T-helper 2 cell (primary cell): ENCODE measurements at places on chromosomes 1 and 21.

GRCh38 chr1:36369061-36369861 is 16.5 kb downstream of the STK40 start:
- DNase-seq: peak; percentile 59

GRCh38 chr1:109095631-109096030 is 5.1 kb downstream of the TMEM167B start:
- DNase-seq: no peak

DNA sequence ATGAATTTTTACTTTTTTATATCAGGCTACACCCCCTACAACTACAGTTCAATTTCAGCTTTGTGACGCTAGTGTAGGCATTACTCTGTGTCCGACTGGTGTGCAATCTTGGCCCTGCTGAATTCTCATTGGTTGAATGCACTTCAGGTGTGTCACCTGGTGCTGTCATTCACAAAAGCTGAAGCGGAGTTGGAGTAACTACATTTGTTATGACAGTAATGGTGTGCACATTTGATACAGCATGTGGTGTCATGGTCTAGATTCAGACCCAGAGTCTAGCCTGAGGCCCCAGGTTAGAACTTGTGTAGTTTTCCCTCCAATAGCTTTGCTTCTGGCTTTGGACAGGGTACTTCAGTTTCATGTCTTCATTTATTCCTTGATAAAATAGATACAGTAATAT is 88.7 kb downstream of the C1orf94 start:
- DNase-seq: no peak

- DNase-seq: no peak
These were observed 14.1 kb upstream of the ZBTB40 start for GRCh38 chr1:22437573-22437972.

- no peak for DNase-seq
These were observed 492.9 kb downstream of the SIPA1L2 start for GRCh38 chr1:232137066-232137465.

GRCh38 chr1:85621430-85621829 is 40.9 kb downstream of the CCN1 start:
- no peak for DNase-seq

DNA sequence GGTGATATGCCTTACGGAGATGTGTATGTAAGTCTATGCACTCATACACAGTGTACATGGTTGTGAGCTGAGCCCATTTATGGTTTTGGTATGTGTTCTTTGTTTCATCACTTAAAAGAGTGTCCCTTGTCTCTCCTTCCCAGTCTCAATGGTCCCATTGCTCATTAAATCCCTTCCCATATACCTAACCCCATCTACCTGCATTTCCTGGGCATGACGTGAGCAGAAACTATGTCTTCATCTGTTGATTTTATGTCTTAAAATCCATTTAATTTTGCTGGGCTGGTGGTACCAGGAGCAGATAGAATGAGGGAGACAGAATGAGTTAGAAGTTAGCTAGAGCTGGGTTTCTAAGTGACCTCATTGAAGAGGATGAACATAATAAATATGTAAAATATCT is 44.8 kb downstream of the ADAMTS1 start:
- no peak for DNase-seq

DNA sequence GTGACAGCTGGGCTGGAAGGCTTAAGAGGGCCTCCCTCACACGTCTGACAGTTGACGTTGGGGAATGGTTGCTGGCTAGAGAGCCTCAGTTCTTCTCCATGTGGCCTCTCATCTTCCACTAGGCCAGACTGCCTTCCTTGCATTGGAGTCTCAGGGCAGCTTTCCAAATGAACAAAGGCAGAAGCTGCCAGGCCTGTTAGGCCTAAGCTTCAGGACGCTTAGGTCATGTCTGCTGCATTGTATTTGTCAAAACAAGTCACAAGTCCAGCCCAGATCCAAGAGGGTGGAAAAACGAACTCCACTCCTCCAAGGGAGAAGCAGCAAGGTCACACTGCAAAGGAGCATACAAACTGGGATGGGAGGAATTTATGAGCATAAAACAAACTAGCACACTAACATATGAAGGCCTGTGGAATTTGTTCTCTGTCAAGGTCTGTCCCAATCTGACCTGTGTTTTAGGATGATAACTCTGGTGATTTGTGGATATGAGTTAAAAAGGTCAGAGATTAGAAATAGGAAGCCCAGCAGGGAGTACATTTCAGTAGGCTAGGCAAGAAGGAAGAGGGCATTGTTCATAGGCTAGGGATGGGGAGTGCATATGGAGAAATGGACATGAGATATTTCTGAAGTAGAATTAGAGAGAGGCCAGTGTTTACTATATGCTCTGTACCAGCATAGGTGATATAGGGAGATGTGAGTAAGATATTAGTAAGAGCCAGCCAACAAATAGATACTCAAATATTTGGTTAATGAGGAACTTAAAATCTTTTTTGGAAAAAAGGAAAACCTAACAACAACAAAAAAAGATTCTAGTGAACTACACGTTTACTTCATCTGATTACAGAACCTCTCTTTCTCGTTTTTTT is 29.1 kb upstream of the CNN3 start:
- no peak for DNase-seq
